ENCODE measurements at places on chromosomes 3 and 15. TPM values are rescaled to one million over a fixed set of nuclear protein-coding genes. Genes with fewer than 3 reads are reported as not detected.

RAP2B gene
- total RNA-seq, result 38.2 TPM

FEZF2 gene
- not detected for total RNA-seq

PEX5L gene
- 0.98 TPM for total RNA-seq

CLRN1 gene
- total RNA-seq, result not detected

SQOR gene
- 42.2 TPM for total RNA-seq

DNA sequence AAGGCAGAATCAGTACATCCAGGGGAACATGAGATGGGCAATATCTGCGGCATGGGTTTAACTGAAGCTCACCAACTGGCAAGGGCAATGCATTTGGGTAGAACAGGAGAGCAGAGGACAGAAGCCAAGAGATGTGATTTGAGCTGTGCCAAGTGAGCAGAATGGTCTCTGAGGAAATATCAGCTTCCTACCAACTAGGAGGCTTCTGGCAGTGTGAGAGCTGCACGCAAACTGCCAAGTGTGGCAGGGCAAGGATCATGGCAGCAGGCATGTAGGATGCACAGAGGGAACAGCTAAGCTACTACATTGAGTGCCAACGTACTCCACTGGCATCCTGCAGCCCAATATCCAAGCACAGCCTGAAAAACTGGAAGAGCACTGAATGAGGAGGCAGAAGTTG, 1036.5 kb downstream of the TUSC7 start:
- no peak for DNase-seq

GP5 gene
- total RNA-seq, result not detected

- DNase-seq, result no peak
These were observed 16.1 kb downstream of the C3orf22 start for GRCh38 chr3:126542340-126543241.

DNA sequence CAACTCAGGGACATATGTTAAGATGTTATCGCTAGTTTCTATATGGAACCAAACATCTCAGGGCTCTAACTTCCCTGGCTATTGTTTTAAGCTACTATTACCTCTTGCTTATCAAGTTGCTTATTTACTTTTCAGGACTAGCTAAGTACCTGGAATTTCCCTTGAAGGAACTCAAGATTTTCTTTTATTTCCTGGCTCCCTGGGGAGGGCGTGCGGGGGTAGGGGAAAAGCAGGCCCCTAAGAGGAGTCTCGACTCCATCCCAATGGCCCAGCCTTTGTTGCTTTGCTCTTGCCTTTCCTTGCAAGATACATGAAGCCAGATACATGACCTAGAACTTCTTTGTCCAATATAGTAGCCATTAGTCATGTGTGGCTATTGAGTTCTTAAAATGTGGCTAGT, 76.9 kb upstream of the STXBP5L start:
- no peak for DNase-seq

TRIM69 gene
- total RNA-seq, result 17.4 TPM

DNA sequence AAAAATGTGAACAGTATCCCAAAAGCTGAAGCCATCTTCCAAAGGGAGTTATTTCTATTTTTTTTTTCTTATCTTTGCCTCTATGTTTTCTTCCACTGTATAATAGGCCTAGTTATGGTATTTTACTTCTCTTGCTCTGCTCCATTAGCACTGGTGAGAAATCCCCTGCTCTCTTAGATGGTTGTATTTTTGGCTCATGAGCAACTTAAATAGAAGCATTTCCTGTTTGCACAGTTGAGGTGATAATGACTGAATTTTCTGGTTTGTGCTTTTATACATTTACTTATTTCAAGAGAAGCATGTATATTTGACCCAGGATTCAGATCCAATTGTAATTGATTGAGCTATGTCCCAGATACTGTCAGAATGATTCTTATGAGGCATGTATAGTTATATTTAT, 61.6 kb upstream of the CD200R1L start:
- DNase-seq, result no peak

CNTN4 gene
- not detected for total RNA-seq

GRCh38 chr3:178200316-178200715, 335.9 kb upstream of the KCNMB2 start:
- no peak for DNase-seq

DNA sequence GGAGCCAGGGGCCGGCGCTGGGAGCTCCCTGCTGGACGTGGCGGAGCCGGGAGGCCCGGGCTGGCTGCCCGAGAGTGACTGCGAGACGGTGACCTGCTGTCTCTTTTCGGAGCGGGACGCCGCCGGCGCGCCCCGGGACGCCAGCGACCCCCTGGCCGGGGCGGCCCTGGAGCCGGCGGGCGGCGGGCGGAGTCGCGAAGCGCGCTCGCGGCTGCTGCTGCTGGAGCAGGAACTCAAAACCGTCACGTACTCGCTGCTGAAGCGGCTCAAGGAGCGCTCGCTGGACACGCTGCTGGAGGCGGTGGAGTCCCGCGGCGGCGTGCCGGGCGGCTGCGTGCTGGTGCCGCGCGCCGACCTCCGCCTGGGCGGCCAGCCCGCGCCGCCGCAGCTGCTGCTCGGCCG, 1.5 kb downstream of the SMAD6 start:
- DNase-seq, result no peak

- no peak for DNase-seq
These were observed 209.9 kb downstream of the ITPR1 start for GRCh38 chr3:4703054-4703480.

- DNase-seq, result no peak
These were observed 2.6 kb upstream of the ULK3 start for GRCh38 chr15:74845581-74845980.

DNA sequence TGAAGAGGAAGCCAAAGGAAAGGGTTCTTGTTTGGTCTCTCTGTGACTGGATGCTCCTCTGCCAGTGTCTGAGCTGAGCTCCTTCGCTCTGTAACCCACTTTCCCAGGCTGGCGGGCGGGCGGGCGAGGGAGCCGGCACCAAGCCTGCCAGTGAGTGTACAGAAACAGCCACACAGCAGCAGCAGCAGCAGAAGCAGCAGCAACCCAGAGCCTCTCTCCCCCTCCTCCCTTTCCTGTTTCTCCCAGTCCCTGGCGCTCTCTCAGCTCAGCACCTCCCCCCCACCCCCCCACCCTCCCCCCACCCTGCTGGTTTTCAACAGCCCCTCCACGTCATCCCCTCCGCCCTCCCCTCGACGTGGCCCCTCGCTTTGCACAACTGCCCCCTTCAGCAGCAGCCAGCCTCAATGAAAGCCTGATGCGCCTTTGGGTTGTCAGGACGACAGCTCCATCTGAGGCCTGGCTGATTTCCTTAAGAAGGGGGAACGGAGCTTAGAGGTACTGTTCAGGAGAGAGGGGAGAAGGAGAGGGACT, at the start of gene LSAMP:
Gene LSAMP, minus strand, starts transcription at position 177 of the 531 bp plus-strand sequence.
- no peak for DNase-seq

GRCh38 chr3:127758013-127758412, 64.3 kb downstream of the MGLL start:
- no peak for DNase-seq

DNA sequence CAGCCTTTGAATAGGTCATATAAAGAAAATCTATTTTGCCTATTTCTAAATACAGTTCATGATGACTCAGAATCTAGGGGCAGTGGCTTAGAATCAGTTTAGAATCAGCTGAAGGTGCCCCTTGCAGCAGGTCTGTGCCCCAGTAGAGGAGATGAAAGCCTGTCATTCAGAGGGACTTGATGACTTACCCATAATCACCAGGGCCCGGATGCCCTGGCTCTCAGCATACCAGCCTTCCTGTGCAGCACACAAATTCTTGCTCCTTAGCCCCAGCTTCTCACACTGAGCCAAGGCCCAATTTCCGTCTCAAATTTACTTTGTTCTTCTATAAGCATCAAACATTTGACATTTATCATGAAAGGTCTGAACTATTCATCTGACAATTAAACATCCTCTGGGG, 83.2 kb upstream of the EOMES start:
- no peak for DNase-seq

NOX5 gene
- 1.5 TPM for total RNA-seq

DNA sequence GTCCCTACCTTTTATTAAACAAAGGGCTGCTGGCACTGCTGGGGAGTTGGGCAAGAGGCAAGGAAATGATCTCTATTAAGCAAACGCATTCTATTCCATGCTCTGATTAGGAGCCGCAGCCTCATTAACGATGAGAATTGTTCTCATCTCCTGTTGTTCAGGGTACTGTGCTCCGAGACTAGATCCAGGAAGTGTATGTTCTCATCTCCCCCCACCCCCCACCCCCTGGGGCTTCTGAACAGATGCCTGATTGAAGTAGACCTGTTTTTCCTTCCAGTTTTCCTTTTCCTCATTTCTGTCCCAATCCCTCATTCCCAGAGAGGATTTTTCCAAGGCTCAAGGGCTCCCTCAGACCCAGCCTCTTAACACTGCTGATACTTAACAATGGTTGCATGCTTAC, 81.6 kb upstream of the FEZF2 start:
- DNase-seq, result no peak

Data from PC-9 (cell line).